ENCODE measurements at places on chromosomes 4 and X. TPM values are rescaled to one million over a fixed set of nuclear protein-coding genes. Genes with fewer than 3 reads are reported as not detected.

DNA sequence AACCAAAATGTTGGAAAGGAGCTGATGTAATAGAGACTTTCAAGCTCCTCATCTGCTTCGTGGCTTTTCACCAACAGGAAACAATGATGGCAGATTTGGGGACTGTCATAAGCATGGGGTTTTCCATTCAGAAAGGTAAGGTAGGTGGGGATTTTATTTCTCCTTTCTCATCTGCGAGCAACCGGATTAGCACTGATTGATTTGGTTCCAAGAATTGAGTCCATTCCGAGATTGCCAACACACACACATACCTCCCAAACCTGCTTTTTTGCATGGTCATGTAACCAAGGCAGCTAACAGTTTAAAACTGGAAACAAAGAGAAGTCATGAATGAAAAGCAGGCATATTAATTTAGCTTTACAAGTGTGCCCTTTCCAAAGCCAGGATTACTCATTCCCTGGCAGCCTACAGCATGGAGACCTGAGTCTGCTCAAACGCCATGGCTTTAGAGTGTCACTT, 63.0 kb upstream of the LNX1 start:
- H3K36me3 ChIP-seq = no peaks in the 10 kb centered on the region
- H3K4me1 ChIP-seq = no peaks in the 10 kb centered on the region
- no peak overlapping the region for H3K27ac ChIP-seq
- 0 out of 3 replicates have a peak, but pooled peaks cover 3% of the 10 kb centered on the region for H3K27me3 ChIP-seq
- no peak for DNase-seq
- H3K4me3 ChIP-seq = no peak overlapping the region

ARAP2 gene
- 0.22 TPM for total RNA-seq

FAM236D gene
- total RNA-seq = not detected

PAGE4 gene
- 1.3 TPM for total RNA-seq

GRCh38 chr4:6225469-6225868, 25.1 kb upstream of the JAKMIP1 start:
- no peak overlapping the region for H3K27ac ChIP-seq
- no peaks in the 10 kb centered on the region for H3K36me3 ChIP-seq
- no peak overlapping the region for H3K4me3 ChIP-seq
- no peaks in the 10 kb centered on the region for H3K4me1 ChIP-seq
- H3K27me3 ChIP-seq = no peaks in the 10 kb centered on the region

DNA sequence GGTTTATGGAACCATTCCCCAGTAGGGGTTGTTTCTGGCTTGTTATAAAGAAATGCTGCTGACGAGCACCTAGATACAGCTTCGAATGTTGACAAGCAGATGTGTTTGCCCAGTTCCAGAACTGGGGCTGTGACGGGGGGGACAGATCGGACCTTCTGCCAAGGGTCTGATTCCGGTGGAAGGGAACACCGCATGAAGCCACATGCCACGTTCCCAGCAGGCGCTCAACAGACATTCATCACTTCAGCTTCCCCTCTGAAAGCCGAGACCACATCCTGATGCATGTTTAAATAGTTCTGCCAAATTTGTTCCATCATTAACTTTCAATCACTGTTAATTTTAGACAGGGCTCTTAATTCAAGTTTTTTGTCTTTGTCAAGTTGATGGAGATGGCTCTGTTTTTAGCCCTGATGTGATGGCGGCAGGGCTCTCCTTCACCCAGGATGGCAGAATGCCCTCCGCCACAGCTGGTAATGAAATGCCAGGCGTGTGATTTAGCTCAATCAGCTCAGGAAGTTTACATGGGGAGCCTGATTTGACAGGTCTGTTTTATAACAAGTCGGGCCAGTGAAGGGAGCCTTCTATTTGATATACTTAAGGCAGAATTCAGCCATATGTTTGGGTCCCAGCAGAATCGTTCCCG, 57.4 kb downstream of the PSAPL1 start:
- no peaks in the 10 kb centered on the region for H3K36me3 ChIP-seq
- H3K27ac ChIP-seq = no peak overlapping the region
- DNase-seq = no peak
- no peaks in the 10 kb centered on the region for H3K4me1 ChIP-seq
- peaks cover 9% of the 10 kb centered on the region for H3K27me3 ChIP-seq

- peaks cover 17% of the 10 kb centered on the region for H3K27me3 ChIP-seq
- H3K36me3 ChIP-seq = no peaks in the 10 kb centered on the region
- no peak overlapping the region for H3K27ac ChIP-seq
- H3K4me1 ChIP-seq = no peaks in the 10 kb centered on the region
Measured at GRCh38 chr4:808860-809570, 16.9 kb downstream of the CPLX1 start.

- H3K27me3 ChIP-seq = no peaks in the 10 kb centered on the region
- H3K4me3 ChIP-seq = no peak overlapping the region
- DNase-seq = no peak
- no peak overlapping the region for H3K27ac ChIP-seq
Measured at GRCh38 chr4:141347684-141348083, 127.0 kb downstream of the ZNF330 start.

- H3K36me3 ChIP-seq = no peaks in the 10 kb centered on the region
- H3K4me1 ChIP-seq = no peaks in the 10 kb centered on the region
- no peak overlapping the region for H3K4me3 ChIP-seq
- DNase-seq = no peak
- H3K27ac ChIP-seq = no peak overlapping the region
Measured at GRCh38 chr4:101334963-101335572, 12.3 kb downstream of the PPP3CA start.

SCRG1 gene
- total RNA-seq = not detected

CXCR3 gene
- total RNA-seq = not detected

DNA sequence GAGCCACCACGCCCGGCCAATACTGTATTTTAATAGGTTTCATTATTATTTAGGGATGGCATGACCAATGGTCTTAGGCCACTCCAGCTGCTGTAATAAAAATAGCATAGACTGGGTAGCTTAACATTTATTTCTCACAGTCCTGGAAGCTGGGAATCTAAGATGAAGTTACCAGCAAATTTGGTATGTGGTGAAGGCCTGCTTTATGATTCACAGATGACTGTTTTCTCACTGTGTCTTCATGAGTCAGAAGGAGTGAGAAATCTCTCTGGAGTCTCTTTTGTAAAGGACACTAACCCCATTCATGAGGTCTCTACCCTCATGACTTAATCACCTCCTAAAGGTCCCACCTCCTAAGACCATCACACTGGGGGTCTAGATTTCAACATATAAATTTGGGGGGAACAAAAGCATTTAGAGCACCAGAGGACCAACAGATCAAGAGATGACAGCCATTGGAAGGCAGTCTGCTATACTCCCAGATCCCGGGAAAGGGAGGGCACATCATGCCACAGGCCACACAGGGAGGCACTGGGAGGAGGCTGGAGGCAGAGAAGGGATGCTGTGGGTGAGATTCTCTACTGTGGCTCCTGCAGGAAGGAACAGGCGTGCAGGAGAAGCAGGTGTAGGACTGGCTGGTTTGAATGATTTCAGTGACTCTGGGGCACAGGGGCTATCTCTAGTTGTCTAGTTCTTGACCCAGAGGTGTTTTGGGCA, 335.8 kb upstream of the SFRP2 start:
- H3K36me3 ChIP-seq = no peaks in the 10 kb centered on the region
- no peak overlapping the region for H3K27ac ChIP-seq
- no peak overlapping the region for H3K4me3 ChIP-seq
- no peaks in the 10 kb centered on the region for H3K4me1 ChIP-seq

DNA sequence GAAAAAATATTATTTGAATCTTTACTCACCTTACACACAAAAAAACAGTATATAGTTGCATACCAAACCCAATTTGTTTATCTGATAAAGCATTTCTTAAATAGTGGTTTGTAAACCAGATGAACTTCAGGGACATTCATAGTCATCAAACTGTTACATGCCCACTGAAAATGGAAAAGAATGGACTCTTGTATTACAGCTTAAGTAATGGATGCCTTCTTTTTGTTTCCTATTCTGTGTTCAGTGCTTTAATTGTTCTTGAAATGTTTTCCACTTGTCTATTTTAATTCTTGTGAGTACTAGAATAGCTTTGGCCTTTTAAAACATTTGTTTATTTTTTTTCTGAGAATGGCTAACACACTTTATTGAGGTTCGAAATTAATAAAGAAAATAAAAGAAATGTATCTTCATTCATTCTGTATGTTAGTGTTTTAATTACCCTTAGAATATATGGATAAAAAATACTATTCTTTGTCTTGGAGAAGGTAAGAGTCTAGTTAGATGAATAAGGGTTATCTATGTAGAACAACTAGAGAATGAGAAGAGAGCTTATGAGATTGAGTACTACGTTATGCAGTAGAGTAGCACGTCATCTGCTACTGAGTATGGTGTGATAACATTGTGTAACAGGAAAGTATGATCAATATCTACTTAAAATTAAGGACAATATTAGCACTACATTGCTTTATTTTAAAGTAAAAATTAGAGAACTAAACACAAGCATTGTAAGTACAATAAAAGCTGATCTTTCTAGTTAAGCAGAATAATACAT, 9.9 kb downstream of the CPEB2 start:
- DNase-seq = no peak
- peaks cover 14% of the 10 kb centered on the region for H3K4me1 ChIP-seq
- no peak overlapping the region for H3K27ac ChIP-seq
- H3K4me3 ChIP-seq = no peak overlapping the region
- H3K27me3 ChIP-seq = no peaks in the 10 kb centered on the region

DNA sequence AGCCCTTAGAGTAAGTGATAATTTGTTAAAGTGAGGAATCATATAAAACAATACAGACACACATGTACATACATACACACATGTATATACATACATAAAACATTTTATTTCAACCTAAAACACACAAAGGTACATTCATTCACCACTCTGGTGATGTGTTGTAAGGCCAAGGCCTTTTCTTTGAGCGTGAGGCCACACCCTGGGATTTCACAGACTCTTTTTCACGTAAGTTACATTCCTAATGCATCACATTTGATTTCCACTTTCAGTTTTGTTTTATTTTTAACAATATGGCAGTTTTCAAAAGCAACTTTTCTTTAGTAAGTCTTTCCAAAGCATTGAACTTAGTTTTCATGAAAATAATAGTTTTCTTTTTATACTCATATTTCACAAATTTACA, 170.7 kb downstream of the COL4A6 start:
- no peaks in the 10 kb centered on the region for H3K4me1 ChIP-seq
- DNase-seq = no peak
- no peaks in the 10 kb centered on the region for H3K27me3 ChIP-seq
- H3K4me3 ChIP-seq = no peak overlapping the region

DNA sequence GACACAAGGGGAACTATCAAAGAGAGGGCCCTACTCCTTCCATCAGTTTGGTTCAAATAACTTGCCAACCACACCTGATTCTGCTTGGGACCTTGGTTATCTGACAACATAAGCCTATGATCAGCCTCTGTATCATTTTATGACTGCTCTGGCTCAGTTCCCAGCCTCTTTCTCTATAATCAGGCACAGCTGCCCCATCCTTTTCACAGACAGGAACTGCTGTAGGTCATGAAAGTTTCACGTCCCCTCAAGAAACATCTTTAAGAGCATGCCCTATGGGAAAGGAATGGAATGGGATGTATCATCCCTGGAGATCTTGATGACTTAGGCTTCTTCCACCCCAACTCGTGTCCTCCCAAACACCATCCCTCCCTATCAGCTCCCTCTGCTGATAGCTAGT, 243.4 kb downstream of the AR start:
- no peak overlapping the region for H3K4me3 ChIP-seq
- no peaks in the 10 kb centered on the region for H3K4me1 ChIP-seq
- no peaks in the 10 kb centered on the region for H3K27me3 ChIP-seq
- no peak overlapping the region for H3K27ac ChIP-seq

- no peaks in the 10 kb centered on the region for H3K4me1 ChIP-seq
- H3K4me3 ChIP-seq = no peak overlapping the region
- no peak for DNase-seq
- H3K27ac ChIP-seq = no peak overlapping the region
- no peaks in the 10 kb centered on the region for H3K36me3 ChIP-seq
Measured at GRCh38 chr4:149218672-149219071, 597.0 kb downstream of the IQCM start.

DNA sequence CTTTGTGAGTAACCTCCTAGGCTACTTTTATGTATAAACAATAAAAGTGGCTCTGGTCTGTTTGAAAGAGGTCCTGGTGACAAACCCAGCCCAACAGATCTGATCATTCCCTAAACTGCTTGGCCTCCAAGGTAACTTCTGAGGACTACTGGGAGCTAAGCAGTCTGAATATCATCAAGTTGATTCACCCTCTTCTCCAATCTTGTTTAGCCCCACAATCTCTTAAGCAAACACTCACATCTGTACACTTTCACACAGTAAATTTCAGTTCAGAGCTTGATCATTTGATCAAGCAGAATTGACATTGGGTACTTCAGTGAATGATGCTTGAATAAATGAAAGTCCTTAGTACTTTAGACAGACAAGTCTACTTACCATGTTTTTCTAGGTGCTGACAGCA, 74.7 kb downstream of the HCCS start:
- H3K27me3 ChIP-seq = no peaks in the 10 kb centered on the region
- H3K27ac ChIP-seq = no peak overlapping the region
- H3K36me3 ChIP-seq = peaks cover 82% of the 10 kb centered on the region
- DNase-seq = no peak
- no peaks in the 10 kb centered on the region for H3K4me1 ChIP-seq
- H3K4me3 ChIP-seq = no peak overlapping the region

GRCh38 chr4:29578329-29578728, 1141.8 kb upstream of the PCDH7 start:
- H3K27ac ChIP-seq = no peak overlapping the region
- no peaks in the 10 kb centered on the region for H3K27me3 ChIP-seq
- H3K4me1 ChIP-seq = no peaks in the 10 kb centered on the region
- H3K36me3 ChIP-seq = no peaks in the 10 kb centered on the region
- H3K4me3 ChIP-seq = no peak overlapping the region
- no peak for DNase-seq

SLITRK4 gene
- not detected for total RNA-seq

DNA sequence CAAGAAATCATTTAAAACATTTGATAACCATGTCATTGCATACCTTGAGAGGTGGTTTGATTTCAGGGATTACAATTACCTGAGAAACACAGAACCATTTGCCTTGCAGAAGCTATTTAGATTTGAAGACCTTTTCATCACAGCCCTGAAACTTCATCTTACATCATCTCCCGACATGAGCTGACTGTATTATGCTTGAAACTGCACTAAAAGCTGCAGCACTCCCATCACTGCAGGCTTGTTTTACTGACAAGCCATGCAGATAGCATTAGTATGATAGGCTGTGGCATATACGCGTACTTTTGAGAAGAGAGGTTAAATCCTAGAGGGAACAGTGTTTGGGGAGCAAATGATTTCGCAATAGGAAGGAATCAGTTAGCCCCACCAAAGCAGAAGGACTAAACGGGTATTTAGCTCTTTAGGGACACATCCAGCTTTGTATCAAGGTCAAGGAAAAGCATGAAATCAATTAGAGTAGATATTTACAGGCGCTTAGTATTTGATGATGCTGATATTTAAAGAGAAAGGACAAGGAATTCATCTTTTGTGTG, 133.2 kb upstream of the DIAPH2 start:
- H3K4me3 ChIP-seq = no peak overlapping the region
- H3K27ac ChIP-seq = no peak overlapping the region
- no peak for DNase-seq
- H3K27me3 ChIP-seq = no peaks in the 10 kb centered on the region

RNF175 gene
- total RNA-seq = not detected

DNA sequence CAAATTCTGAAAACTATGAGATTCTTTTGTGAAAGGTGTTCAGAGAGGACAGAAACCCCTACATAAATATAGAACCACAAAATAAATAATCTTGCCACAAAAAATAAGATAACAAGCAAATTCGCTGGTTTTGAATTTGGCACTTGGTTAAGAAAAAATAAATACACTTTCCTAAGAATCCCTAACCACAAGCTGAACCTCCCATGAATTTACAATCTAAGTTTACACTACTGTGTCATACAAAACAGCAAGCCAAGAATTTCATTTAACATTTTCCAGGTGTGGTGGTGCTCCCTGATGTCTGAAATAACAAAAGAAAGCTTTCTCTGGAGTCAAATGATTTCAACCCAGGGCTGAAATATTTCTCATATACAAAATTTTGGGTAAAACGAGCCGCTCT, 121.0 kb downstream of the KCNIP4 start:
- no peaks in the 10 kb centered on the region for H3K27me3 ChIP-seq
- no peak overlapping the region for H3K27ac ChIP-seq
- no peak for DNase-seq
- no peaks in the 10 kb centered on the region for H3K4me1 ChIP-seq
- no peak overlapping the region for H3K4me3 ChIP-seq
